ENCODE measurements at places on chromosomes 4 and X. TPM values are rescaled to one million over a fixed set of nuclear protein-coding genes. Genes with fewer than 3 reads are reported as not detected.

- DNase-seq = no peak
These were observed 372.6 kb upstream of the TECRL start for GRCh38 chr4:64781737-64782326.

DNA sequence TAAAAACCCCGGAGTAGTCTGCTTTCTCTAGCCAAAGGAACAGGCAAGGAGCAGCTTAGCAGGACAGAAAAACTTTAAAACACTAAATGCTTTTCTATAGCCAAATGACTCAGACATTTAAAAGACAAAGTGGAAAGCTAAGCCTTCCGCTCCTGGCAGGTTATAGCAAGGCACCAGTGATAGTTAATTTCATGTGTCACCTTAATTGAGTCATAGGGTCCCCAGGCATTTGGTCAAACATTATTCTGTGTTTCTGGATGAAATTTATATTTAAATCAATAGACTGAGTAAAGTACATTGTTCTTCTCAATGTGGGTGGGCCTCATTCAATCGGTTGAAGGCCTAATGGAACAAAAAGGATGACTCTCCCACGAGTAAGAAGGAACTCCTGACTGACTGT lies 885.7 kb upstream of the ADGRL3 start:
- no peak for DNase-seq

GRCh38 chr4:97720869-97721432 lies 422.3 kb downstream of the STPG2 start:
- DNase-seq = no peak

EDNRA gene
- not detected for total RNA-seq

GC gene
- total RNA-seq = not detected

DNA sequence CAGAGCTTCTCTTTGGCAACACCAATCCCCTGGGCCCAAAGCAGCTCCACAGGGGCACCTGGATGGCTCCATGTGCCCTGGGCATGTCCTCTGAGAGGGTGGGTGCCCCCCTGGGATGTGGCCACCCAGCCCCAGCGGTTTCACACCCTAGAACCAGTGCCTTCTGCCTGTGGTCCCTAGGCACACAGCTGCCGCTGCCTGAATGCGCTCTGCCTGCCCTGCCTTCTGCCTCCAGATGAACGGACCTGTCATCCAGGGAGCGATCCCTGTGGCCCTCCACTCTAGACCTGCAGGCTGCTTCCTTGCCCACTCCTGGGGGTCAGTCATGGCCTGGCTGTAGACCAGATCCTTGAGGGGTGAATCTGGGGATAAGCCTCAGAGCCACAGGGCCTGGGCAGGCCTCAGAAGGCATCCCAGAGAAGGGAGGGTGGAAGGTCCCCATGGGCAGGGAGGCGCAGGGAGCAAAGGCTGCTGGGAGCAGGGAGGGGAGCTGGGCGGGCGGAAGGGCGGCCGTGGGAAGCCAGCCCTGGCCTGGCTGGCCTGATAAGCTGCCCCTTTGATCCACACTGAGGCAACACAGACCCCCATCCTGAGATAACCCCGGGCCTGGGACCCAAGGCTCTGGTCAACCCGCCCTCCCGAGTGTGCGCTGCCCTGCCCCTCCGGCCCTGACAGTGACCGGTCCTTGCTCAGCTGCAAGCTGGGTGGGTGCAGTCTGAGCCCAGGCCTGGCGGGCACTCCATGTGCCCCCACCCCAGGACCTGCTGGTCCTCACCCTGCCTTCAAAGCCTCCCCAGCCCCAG lies 8.1 kb upstream of the FGFR3 start:
- DNase-seq = no peak

FAM90A26 gene
- not detected for total RNA-seq
